ENCODE measurements at places on chromosomes 1 and 21. TPM values are rescaled to one million over a fixed set of nuclear protein-coding genes. Genes with fewer than 3 reads are reported as not detected.

Gene CAPN2
- 78.8 TPM for total RNA-seq

Gene PLD5
- 1.5 TPM for total RNA-seq

Gene S100A3
- total RNA-seq: 2.9 TPM

DNA sequence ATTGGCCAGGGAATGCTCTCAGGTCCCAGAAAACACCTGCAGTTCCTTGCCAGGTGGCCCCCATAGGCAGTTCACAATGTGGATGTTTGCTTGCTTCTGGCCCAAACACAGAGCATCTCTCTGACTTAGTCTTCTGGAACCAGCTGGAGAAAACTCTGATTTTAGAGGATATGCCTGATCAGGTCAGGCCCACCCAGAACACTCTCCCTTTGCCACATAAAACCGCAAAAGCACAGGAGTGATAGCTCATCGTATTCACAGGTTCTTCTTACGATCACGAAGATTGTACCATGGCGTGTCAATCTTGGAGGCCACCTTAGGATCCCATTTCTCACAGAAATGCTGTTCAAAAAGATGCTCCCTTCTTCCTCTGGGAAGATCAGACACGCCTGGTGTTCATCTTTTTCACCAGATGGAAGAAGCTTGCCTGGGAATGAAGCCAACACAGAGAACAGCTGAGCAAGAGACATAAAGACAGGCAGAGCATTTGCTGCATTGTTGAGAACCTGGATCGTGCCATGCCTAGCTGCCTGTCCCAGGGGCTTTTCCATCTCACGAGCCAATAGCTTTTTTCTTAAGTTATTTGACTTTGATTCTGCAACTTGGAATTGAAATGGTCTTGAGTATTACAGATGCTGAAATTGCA, 11.6 kb upstream of the CD247 start:
- no peak for DNase-seq

Gene LAPTM5
- total RNA-seq: 47.4 TPM

DNA sequence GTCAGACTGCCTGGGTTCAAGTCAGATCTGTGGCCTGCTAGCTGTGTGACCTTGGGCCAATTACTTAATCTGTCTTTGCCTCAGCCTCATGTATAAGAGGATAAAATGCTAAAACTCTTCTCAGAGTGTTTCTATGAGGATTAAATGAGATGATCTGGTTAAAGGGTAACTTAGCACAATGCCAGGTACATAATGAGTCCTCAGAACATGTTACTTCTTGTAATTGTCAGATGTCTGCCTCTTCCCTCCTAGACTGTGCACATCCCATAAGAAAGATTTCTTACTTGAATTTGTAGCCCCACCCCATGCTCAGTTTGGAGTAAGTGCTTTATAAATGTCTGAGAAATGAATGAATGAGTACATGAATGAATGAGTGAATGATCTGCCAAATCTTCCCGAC, 34.6 kb upstream of the HIVEP3 start:
- no peak for DNase-seq

GRCh38 chr1:43879414-43879813, 54.2 kb upstream of the ARTN start:
- DNase-seq: no peak

GRCh38 chr1:159889821-159890252, 10.1 kb downstream of the CFAP45 start:
- no peak for DNase-seq

Gene FAM43B
- total RNA-seq: 1.4 TPM

DNA sequence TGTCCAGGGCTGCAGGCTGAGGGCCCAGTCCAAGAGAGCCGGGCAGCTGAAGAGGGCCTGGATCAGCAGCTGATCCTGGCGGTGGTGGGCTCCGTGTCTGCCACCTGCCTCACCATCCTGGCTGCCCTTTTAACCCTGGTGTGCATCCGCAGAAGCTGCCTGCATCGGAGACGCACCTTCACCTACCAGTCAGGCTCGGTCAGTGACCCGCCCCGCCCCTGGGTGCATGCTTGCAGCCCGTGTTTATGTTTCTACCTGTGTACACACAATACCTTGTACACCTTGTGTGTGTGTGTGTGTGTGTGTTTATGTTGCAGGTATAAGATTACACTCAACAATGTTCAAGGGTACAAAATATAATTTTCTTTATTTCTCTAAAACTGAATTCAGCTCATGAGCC, 13.0 kb downstream of the TIE1 start:
- no peak for DNase-seq

Gene HIVEP3
- total RNA-seq: 3.1 TPM

Gene TCEA3
- total RNA-seq: 42.8 TPM

Gene KISS1
- not detected for total RNA-seq

- DNase-seq: no peak
Measured at GRCh38 chr1:201736707-201737320, 92.1 kb upstream of the IPO9 start.

Gene PRDM16
- 0.49 TPM for total RNA-seq

Gene HEYL
- total RNA-seq: 14.7 TPM

GRCh38 chr1:175220853-175221556, 28.4 kb upstream of the KIAA0040 start:
- no peak for DNase-seq

- no peak for DNase-seq
Measured at GRCh38 chr1:172699695-172700227, 40.9 kb downstream of the FASLG start.

- no peak for DNase-seq
Measured at GRCh38 chr1:13754510-13755103, 54.6 kb downstream of the PRDM2 start.

- DNase-seq: peak; percentile 53
Measured at GRCh38 chr1:30420519-30421050, 302.8 kb downstream of the MATN1 start.

Gene TFF2
- total RNA-seq: not detected

GRCh38 chr1:42816585-42817439, at the start of the genes ERMAP and SVBP:
TSS of gene ERMAP (plus strand) at chr1:42817122. CDS start at chr1:42830449, 13,327 bp downstream.
TSS of gene SVBP (minus strand) at chr1:42817397. CDS start at chr1:42816544, 853 bp downstream.
- DNase-seq: peak; percentile 95

DNA sequence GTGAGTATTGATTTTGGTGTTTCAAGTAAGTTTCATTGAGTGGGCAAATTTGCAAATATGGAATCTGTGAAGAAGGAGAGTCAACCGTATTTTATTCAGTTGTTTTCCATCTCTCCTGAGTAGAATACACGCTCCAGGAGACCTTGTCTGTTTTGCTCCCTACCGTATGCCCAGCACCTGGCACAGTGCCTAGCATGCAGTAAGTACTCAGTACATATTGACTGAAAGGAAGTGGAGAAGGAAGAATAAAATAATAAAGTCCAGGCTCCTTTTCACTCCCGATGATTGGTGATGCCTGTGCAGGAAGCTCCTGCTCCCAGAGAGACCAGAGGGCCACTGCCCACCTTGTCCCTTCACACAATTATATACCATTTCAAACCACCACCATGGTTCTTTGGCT, 59.4 kb upstream of the NEK2 start:
- no peak for DNase-seq
